Progenitor cell of endocrine pancreas (in vitro differentiated cells): ENCODE measurements at places on chromosomes 3 and 15.

- no peak for DNase-seq
Measured at GRCh38 chr15:101143321-101143720, 108.5 kb downstream of the CHSY1 start.

DNA sequence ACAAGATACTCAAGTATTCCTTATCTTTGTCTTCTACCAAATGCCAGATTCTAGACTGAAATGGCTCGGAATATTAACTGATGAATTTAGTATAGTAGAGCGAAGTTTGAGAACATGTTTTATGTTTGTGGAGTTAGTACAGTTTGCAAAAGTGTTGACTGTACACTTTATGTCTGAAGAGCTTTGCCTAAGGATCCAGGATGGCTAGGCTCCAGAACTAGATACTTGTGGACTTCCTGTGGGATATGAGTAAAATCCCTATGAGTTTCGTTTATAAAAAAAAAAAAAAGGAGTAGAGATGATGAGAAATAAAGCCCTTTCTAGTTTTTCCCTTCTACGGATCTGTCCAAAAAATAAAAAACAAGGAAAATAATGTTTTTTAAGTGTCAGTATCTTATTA lies 96.7 kb downstream of the TP63 start:
- no peak for DNase-seq

GRCh38 chr3:44939581-44940036 lies 36.4 kb downstream of the ZDHHC3 start:
- no peak for DNase-seq

GRCh38 chr3:13235079-13235478 lies 161.8 kb upstream of the IQSEC1 start:
- no peak for DNase-seq

DNA sequence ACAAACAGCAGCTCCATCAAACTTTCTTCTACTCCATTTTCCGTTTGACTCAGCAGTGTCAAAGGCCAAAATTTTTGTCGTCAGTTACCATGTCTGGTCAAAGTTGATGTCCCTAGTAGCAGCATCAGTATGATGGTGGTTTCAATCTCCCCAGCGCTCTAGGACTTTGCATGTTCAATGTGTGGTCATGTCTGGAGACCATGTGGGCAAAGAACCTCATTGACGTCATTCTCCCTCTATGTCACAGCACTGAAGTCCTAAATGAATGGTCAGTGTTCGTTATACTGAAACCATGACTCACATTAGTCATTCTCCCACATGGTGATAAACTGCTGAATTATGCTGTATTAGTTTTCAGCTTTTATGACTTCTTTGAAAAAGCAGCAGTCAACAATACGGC lies 23.2 kb downstream of the SHC4 start:
- DNase-seq: no peak

DNA sequence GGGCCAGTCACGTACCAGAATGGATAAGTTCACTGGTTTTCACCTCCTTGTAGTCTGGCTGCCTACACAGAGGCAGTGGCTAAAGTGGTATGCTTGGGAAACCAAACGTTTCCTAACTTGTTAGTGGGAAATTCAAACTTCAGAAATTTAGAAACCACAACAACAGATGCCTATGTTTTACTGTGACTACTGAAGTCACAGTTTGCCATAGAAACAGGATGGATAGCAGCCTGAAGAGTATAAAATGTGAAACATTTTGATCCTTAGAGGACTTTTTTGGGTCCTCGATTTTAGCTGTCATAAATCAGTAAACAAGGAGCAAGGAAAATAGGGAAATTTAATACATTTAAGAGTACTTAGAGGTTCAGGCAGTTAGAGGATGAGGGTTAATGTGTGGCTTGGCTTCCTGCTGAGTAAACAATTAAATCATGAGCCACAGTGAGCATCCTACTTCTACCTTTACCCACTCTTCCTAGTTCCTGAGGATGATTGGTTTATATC lies 48.6 kb downstream of the CMSS1 start:
- no peak for DNase-seq
